ENCODE measurements at places on chromosomes 2 and 18. TPM values are rescaled to one million over a fixed set of nuclear protein-coding genes. Genes with fewer than 3 reads are reported as not detected.

Gene TEX44
- not detected for total RNA-seq

Gene UNC80
- not detected for total RNA-seq

Gene CMPK2
- 15.4 TPM for total RNA-seq

Gene FAHD2B
- 11.6 TPM for total RNA-seq

Gene ANKRD30B
- total RNA-seq, result 0.55 TPM

Gene GALR1
- under 0.01 TPM for total RNA-seq

Gene NOL4
- total RNA-seq, result not detected

Gene FARP2
- total RNA-seq, result 26.5 TPM

Gene GLS
- total RNA-seq, result 275 TPM

Gene TRABD2A
- 2.5 TPM for total RNA-seq

Gene SERPINB11
- total RNA-seq, result not detected

Gene RAB6C
- total RNA-seq, result under 0.01 TPM

Gene APLF
- total RNA-seq, result 4.2 TPM

Gene PNPT1
- 24.2 TPM for total RNA-seq

Gene GAD1
- total RNA-seq, result not detected

Gene C1GALT1C1L
- 0.50 TPM for total RNA-seq

Gene SERPINB10
- total RNA-seq, result 1.00 TPM

Gene SPATA3
- total RNA-seq, result not detected

Gene ACYP2
- 9.0 TPM for total RNA-seq

Gene FBXO41
- total RNA-seq, result 2.1 TPM

Gene KCNK3
- total RNA-seq, result 0.44 TPM

Gene REEP1
- 0.11 TPM for total RNA-seq
